ENCODE measurements at places on chromosomes 4 and X.

DNA sequence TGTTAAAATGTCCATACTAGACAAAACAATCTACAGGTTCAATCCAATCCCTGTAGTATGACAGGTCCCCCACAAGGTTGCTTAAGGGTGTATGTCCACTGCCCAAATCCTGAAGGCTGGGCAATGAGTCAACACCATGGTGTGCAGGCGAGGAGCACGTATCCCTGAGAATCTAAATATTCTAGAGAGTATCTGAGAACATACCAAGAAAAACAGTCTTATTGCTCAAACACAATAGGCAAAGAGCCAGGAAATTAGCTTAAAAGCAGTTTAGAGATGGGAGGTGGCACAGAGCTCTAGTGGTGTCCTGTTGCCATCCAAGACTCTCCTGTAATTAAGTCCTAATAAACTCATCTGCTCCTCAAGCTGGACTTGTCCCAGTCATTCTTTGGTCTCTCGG lies 37.0 kb downstream of the RCHY1 start:
- no peak for DNase-seq

GRCh38 chrX:22296871-22297270 lies 24.2 kb downstream of the CBLL2 start:
- no peak for DNase-seq

DNA sequence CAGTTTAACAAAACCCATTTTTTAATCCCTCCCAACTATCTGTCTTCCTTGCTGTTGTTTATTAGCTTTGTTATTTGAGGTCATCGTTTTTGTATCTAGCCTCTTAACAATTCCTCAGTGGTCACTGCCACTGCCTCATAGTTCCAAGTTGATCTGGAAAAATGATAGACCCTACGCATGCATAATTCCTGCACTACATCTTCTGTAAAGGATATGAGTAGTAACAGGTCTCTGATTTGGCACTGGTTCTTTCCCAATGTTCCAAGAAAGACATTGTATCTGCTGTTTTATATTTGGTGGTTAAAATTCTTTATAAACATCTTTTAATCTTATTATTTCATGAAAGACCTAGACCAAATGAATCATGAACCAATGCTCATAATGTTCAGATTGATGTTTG lies 166.6 kb downstream of the ZNF330 start:
- no peak for DNase-seq

DNA sequence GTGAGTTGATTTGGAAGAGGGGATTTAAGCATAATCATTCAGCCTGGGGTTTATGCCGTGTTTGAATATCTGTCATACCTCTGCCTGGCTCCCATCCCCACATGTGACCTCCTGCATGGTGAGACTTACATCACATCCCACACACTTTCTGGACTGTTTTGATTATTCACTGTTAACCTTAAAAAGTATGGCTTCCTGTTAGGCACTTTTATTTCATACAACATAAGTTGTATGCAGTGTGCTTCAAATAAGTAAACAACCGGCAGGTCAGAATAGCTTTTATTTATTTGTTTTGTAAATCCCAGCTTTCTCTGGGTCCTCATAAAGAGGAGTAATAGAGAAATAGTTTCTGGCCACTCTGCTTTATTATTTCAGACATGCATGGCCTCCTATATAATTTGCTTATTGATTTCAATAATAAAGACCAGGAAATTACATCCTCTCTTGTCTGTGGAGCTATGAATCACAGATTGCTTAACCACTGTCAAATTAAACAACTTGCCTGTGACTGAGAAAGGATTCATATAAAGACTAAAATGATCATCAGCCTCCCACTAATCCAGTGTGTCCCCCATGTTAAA lies 376.8 kb upstream of the ZFP42 start:
- DNase-seq = no peak

- DNase-seq = no peak
Observed at GRCh38 chrX:24292353-24292752, 21.5 kb downstream of the SUPT20HL2 start.

- DNase-seq = no peak
Observed at GRCh38 chr4:162366146-162366545, 202.3 kb upstream of the FSTL5 start.

DNA sequence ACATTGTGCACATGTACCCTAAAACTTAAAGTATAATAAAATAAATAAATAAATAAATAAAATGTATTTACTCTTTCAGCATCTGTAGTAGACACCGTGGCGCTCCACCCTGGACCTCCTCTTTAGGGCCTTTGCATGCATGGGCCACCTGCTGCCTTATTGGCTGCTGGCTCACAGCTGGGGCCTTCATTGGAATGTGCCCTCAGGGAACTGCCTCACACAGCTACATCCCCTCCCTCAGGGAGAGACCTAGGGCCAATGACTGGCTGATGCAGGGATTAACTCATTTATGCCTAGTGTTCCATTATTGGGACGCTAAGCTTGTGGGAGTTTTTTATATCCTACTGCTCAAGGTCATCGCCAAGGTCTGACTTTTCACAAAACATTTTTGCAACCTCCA lies 302.9 kb upstream of the FTHL17 start:
- no peak for DNase-seq

GRCh38 chr4:73721909-73722308 lies 18.5 kb upstream of the CXCL8 start:
- DNase-seq = no peak

- DNase-seq = no peak
Observed at GRCh38 chr4:134628066-134628465, 426.5 kb upstream of the PABPC4L start.

DNA sequence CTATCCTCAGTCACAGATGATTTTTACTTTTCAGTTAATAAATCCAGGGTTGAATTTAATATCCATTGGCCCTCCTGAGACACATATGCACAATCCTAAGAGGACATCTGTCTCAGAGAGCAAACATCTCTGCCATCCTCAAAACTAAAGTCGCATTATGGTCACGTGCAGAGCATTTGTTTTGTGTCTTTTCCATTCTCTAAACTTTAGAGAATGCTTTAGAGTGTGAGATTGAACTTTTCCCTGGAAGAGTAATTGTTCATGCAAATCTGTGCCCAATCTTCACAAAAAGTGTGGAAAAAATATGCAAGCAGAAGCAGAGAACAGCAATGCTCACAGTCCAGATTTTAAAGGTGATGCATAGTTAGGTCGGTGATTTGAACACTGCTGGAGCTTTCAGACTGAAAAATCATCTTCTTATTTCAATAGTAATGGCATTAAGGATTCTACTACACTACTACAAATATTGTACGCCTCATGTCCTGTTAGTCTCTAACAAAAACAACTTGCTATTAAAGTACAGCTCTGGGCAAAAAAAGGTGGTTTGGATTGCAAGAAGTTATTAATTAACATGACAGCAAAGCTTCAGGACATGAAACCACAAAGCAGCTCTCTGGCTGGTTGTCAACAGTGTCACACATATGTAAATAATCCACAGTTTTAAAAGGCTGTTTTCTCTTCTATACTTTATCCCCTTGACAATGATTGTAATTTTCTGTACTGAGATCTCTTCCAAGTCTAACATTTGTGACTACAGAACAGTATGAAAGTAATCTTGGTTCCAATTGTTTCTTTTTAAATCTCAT lies 19.9 kb downstream of the DCHS2 start:
- no peak for DNase-seq
